ENCODE measurements at places on chromosomes 4 and X.

GRCh38 chr4:89586864-89587263 lies 250.1 kb downstream of the SNCA start:
- DNase-seq = no peak

- DNase-seq = peak; percentile 11
Observed at GRCh38 chr4:26787461-26788340, 72.9 kb upstream of the STIM2 start.

DNA sequence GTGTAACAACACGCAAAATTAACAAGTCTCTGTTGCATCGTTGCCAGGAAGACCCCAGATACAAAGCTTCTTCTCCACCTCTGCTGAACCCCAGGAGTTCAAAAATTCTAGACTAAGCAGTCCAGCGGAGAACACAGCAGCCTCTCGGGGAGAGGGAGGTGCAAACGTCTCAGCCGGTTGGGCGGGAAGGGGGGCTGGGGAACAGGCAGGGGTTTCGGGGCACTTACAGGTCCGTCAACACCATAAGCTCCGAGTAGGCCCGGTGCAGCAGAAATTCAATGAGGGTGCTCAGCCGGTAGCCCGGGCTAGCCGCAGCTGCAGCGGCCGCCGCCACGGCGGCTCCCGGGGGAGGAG lies 394 bp downstream of the MED14 start:
- DNase-seq = peak; percentile 1

DNA sequence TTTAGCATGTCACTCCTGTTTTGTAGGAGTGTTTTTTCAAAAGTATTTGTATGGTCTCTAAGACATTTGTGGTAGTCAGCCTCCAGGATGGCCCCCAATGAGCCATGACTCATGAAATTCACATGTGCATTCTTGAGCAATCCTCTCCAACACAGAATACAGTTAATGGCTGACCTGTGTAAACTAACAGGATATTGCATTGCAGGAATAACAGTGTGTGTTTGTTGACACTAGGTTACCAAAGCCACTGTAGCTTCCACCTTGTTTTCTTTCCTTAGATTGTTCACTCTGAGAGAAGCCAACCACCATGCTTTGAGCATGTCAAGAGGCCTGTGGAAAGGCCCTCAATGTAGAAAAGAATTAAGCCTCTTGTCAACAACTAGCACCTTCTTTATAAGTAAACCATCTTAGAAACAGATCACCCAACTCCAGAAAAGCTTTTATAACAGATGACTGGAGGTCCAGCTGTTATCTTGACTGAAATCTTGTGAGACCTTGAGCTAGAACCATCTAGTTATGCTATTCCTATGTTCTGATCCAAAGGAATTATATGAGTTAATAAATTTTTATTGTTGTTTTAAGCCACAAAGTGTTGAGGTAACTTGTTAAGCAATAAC lies 28.5 kb downstream of the TBCK start:
- no peak for DNase-seq

DNA sequence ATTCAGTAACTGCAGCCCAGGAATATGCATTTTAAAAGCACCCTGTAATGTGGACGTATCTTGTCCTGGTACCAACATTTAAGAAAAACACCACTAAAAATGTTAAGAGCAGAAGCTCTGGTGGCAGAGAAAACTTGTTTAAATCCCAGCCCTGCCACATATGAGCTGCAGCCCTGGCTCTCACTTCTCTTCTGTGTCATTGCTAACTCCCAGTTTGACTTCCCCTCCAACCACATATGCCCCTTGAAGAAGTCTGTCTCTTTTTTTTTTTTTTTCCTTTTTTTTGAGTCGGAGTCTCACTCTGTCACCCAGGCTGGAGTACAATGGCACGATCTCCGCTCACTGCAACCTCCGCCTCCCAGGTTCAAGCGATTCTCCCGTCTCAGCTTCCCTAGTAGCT lies 14.8 kb downstream of the LHFPL1 start:
- DNase-seq = no peak
